ENCODE measurements at places on chromosomes 7 and 10.

DNA sequence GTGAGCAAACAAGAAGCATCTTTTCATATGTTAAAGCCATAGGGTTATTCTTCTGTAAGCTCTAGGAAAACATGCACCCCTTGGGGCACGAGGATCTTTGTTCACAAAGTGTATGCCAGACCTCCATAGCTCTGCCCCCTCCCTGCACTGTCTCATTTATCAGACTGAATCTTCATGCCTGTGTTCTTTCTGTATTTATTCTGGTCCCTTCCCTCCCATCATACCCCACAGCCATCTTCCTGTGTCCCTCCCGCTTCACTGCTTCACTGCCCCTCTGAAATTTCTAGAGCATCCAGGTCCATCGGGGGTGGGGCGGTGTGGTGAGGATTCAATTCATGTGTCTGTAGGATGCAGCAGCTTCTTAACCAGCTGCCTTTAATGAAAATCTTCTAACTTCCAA lies 7.5 kb downstream of the EPHB6 start:
- no peak for DNase-seq

- no peak for DNase-seq
These were observed 14.5 kb upstream of the PAX2 start for GRCh38 chr10:100730725-100731406.

- no peak for DNase-seq
These were observed 197.5 kb downstream of the MALRD1 start for GRCh38 chr10:19245889-19246752.

DNA sequence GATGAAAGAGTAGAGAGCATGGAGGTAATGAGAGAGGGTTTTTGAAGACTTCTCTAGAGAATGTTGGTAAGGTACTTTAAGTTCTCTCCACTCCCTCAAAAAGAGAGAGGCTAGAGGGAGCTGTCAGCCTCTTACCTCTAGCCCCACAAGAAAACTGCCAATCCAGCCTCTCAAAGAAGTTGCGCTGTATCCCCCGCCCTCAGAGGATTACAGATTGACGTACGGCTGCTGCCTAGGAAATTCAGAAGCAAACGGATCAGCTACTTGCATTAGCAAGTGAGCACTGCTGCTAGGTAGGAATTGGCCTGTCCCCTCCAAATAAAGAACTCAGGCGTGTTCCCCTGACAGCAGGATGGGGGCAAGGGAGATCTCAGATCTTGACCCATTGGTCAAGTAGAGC lies 34.2 kb downstream of the TYW1B start:
- no peak for DNase-seq

DNA sequence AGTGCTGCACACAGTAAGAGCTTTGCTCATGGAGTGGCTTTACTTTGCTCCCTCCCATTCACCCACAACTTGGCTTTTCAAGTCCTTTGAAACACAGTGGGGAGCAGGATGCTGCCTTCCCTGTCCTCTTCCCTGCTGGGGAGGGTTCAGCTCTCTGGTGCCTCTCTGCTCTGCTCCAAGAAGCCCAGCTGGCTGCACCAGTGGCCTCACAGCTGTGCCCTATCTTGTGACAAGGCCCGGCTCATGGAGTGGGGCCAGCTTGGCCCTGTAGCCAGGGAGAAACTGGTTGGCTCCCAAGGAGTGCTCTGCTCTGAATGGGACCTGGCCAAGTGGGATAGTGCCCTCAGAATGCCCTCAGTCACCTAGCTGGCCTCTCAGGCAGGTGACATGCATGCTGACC lies 212.3 kb upstream of the ZMIZ1 start:
- DNase-seq, result no peak

All from cerebellum (tissue), 4 donors.